ENCODE measurements at places on chromosomes 13 and 19. TPM values are rescaled to one million over a fixed set of nuclear protein-coding genes. Genes with fewer than 3 reads are reported as not detected.

The CACNA1A gene
- 9.4 TPM for total RNA-seq

The MEDAG gene
- total RNA-seq, result 1.2 TPM

GRCh38 chr19:8469613-8470368 lies 25.0 kb downstream of the HNRNPM start:
- no peaks in the 10 kb centered on the region for H3K27me3 ChIP-seq
- H3K36me3 ChIP-seq, result peaks cover 66% of the 10 kb centered on the region
- no peak for DNase-seq
- no peaks in the 10 kb centered on the region for H3K4me1 ChIP-seq
- no peak overlapping the region for H3K27ac ChIP-seq
- H3K4me3 ChIP-seq, result no peak overlapping the region

- no peaks in the 10 kb centered on the region for H3K36me3 ChIP-seq
- no peak overlapping the region for H3K27ac ChIP-seq
- H3K4me1 ChIP-seq, result no peaks in the 10 kb centered on the region
- no peak overlapping the region for H3K4me3 ChIP-seq
- H3K27me3 ChIP-seq, result no peaks in the 10 kb centered on the region
Observed at GRCh38 chr13:78437781-78438180, 165.6 kb downstream of the POU4F1 start.

DNA sequence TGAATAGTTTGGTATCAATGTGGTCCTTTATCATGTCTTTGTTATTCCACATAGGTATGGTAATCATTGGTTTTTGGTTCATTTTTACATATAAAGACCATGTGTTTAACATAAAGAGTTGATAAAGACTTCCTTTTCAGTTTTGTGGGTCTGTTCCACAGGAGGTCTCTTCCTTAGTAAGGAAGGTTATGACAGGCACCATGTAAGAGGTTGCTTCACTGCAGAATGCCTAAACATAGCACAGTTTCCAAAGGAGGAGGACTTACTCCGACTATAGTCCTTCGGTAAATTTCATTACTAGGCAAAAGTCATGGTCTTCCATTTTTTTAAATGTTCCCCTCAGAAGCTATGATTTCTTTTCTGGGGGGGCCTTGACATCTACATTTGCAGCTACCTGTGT lies 27.1 kb upstream of the PCDH17 start:
- H3K4me1 ChIP-seq, result no peaks in the 10 kb centered on the region
- H3K27ac ChIP-seq, result no peak overlapping the region
- no peak for DNase-seq
- H3K4me3 ChIP-seq, result no peak overlapping the region
- no peaks in the 10 kb centered on the region for H3K27me3 ChIP-seq

DNA sequence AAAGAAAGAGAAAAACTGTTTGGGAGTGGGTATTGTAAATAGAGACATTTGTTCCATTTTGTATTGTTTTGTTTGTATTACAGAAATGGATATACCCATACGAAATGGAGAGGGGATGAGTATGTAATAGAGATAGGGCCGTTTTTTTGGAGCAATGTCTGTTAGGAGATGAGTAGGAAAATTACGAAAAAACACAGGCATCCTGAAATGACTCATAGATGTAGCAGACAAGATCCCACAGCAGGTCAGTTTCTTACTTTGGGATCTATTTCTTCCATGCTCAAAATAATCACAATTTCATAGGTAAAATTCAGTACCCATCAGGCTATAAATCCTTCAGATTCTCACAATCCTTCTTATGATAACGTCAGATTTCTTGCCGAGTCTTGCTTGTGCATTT lies 779.4 kb upstream of the SLITRK1 start:
- no peaks in the 10 kb centered on the region for H3K36me3 ChIP-seq
- no peak for DNase-seq
- H3K27me3 ChIP-seq, result no peaks in the 10 kb centered on the region
- H3K4me3 ChIP-seq, result no peak overlapping the region

DNA sequence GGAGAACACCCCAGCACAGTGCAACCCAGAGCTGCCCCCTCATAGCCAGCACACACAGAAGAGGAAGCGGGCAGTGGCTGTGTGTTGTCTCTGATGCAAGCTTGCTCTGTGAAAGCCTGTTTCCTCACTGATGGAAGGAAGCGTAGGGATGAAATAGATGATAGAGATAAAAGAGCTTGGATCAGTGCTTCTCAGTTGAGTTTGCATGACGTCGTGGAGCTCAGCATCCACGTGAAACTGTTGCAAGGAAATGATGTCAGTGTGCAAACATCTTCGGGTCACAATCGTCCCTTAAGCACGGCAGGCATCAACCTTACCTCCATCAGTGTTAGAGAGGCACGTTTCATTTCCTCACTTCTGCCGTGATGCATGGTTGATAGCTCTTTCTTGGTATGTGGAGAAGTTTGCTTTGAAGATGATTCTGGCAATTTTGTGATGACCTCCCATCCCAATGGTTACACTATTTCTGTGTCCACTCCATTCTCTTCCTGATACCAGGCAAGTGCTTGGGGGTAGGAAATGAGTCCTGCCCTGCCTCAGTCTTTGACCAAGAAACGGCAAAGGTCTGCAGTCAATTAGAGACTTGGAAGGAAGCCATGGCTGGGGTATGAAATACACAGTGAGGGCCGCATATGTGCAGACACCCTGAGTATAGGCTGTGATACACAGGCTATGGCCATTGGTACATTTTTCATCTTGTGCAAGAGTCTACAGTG lies 183.0 kb downstream of the ZNF536 start:
- H3K27ac ChIP-seq, result no peak overlapping the region
- no peak overlapping the region for H3K4me3 ChIP-seq

- no peaks in the 10 kb centered on the region for H3K27me3 ChIP-seq
- peaks cover 68% of the 10 kb centered on the region for H3K36me3 ChIP-seq
- no peak overlapping the region for H3K4me3 ChIP-seq
- no peak for DNase-seq
- no peaks in the 10 kb centered on the region for H3K4me1 ChIP-seq
- no peak overlapping the region for H3K27ac ChIP-seq
Observed at GRCh38 chr13:110509478-110509926, 52.0 kb downstream of the RAB20 start.

DNA sequence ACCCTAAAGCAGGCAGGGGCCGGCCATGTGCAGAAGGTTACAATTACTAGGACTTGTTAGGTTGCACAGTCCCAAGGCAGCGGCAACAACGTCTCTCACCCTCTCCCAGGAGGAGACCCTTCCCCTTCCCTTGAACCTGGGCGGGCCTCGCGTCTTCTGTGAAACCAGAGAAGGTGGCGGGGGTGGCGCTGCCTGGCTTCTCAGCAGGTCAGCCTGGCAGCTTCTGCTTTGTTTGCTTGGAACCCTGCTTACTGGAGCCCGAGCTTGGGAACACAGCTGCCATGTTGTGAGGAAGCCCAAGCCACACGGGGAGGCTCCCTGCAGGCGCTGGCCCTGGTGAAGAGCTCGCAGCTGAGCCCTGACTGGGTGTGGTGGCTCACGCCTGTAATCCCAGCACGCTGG lies 15.5 kb downstream of the MKNK2 start:
- peaks cover 10% of the 10 kb centered on the region for H3K4me1 ChIP-seq
- no peaks in the 10 kb centered on the region for H3K27me3 ChIP-seq
- H3K36me3 ChIP-seq, result no peaks in the 10 kb centered on the region

DNA sequence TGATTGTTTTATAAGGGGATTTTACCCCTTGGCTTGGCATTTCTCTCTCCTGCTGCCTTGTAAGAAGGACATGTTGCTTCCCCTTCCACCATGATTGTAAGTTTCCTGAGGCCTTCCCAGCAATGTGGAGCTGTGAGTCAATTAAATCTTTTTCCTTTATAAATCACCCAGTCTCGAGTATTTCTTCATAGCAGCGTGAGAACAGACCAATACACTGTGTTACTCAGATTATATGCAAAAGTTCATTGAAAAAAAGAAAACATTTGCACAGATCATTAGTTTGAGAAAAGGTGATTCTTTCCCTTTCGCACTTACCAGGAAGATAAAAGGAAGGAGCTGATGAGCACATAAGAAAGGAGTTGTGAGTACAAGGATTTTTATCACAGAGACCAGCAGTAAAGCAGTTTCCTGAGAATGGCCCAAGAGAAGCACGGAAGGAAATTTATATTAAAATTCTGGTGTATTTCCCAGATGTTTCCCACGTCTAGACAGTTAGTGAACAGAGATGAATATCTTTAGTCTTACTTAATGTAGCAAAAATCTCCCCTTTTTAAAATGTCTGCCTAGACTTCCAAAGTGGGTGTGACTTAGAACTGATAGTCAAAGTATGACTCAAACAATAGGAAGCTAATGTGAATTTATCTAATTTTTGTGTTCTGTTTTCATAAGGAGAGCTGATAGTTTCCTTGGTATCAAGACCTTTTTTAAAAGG lies 431.8 kb upstream of the SGCG start:
- no peak overlapping the region for H3K27ac ChIP-seq
- DNase-seq, result no peak
- H3K27me3 ChIP-seq, result no peaks in the 10 kb centered on the region
- no peaks in the 10 kb centered on the region for H3K4me1 ChIP-seq

DNA sequence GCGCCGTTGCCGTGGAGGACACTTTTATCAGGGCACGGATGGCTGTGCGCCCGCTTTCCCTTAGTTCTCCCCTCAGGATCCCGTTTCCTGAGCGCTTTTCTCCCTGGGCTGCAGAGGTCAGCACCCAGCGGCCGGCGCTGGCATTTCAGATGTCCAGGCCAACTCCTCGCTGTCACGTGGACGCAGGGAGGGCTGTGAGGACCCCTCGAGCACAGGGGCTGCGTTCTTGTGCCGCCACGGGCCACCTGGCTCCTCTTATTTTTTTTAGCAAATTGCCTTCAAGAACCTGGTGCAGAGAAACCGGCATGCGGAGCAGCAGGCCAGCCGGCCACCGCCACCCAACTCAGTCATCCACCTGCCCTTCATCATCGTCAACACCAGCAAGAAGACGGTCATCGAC lies 22.3 kb downstream of the ATP4B start:
- DNase-seq, result no peak
- H3K4me3 ChIP-seq, result no peak overlapping the region
- H3K27me3 ChIP-seq, result no peaks in the 10 kb centered on the region
- no peaks in the 10 kb centered on the region for H3K4me1 ChIP-seq
- no peak overlapping the region for H3K27ac ChIP-seq

DNA sequence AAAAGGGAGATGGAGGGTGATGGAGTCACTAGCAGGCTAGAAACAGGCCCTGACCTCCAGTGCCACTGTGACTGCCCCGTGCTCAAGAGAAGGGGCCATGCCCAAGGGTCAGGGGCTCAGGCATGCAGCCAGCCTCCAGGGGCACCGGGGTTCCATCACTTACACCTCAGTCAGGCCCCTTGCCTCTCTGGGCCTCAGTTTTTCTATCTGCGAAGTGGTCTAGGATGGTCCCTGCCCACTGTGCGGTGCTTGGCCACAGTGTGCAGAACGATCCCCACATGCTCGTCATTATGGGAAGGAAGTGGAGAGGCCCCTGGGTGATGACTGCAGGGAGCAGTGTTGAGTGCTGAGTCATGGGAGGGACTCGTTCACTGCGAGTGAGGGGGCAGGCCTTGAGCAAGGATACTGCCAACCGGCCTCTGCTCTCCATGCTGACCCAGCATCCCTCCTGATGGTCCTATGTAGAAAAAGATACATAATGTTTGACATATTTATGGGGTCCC lies 23.1 kb downstream of the TMED1 start:
- DNase-seq, result peak; percentile 94
- H3K27ac ChIP-seq, result peak overlapping the region; percentile 80
- no peak overlapping the region for H3K4me3 ChIP-seq
- peaks cover 6% of the 10 kb centered on the region for H3K36me3 ChIP-seq
- peaks cover 49% of the 10 kb centered on the region for H3K4me1 ChIP-seq

DNA sequence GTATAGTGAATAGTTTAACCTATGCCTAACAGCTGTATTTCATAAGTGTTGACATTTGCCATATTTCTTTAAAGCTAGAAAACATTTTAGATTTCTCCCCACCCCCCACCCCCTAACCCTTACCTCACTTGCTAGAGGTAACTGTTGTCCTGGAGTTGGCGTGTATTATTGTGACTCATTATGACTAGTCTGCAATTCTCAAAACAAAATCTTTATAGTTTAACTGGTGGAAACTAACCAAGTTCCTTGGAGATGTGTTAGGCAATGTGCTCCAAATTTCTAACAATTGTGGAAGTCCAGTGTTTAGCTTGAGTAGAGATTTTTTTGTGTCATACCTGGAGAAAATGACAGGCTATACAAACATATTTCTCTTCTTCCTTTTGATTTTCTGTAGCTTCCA lies 38.0 kb downstream of the KCTD4 start:
- no peaks in the 10 kb centered on the region for H3K27me3 ChIP-seq
- H3K36me3 ChIP-seq, result peaks cover 3% of the 10 kb centered on the region
- DNase-seq, result peak; percentile 90
- H3K4me3 ChIP-seq, result no peak overlapping the region
- peak overlapping the region; percentile 88 for H3K27ac ChIP-seq

Measured in astrocyte (in vitro differentiated cells and primary cell).